Fibroblast of skin of left quadriceps (primary cell): ENCODE measurements at places on chromosomes 16 and 17.

- no peak for DNase-seq
Measured at GRCh38 chr16:47382362-47382761, 78.5 kb downstream of the ITFG1 start.

DNA sequence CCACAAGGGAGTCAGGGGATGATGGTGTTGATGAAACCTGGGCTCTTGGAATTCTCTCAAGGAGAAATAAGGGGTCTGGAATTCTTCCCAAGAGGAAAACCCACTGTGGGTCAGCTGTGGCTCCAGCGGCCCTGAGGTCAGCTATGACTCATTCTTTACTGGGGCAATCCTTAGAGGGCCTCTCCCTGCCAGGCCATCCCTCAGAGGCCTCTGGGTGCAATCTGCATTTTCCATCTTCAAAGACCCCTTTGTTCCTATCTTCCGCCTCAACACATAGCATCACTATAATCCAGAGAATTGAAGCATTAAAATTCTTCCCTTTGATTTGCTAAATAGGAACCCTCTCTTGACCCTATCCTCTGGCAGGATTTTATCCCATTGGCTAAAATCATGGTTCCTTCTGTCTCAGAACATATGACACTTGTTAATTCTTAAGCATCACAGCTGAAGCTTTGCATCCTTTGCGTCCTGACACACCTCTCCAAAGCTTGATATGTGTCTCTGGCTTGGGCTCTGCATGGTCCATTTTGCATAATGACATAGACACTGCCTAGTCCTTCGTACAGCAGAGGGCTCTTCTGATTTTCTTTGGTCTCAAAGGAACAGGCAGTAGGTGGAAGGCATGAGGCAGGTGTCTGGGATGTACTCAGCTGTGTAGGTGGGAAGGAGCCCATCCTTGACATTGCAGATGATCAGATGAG lies 4.4 kb upstream of the KRT37 start:
- no peak for DNase-seq

- peak; percentile 92 for DNase-seq
Measured at GRCh38 chr17:48555258-48556228, 10.6 kb upstream of the HOXB2 start.

GRCh38 chr16:81572386-81573144 lies 128.0 kb downstream of the CMIP start:
- no peak for DNase-seq

DNA sequence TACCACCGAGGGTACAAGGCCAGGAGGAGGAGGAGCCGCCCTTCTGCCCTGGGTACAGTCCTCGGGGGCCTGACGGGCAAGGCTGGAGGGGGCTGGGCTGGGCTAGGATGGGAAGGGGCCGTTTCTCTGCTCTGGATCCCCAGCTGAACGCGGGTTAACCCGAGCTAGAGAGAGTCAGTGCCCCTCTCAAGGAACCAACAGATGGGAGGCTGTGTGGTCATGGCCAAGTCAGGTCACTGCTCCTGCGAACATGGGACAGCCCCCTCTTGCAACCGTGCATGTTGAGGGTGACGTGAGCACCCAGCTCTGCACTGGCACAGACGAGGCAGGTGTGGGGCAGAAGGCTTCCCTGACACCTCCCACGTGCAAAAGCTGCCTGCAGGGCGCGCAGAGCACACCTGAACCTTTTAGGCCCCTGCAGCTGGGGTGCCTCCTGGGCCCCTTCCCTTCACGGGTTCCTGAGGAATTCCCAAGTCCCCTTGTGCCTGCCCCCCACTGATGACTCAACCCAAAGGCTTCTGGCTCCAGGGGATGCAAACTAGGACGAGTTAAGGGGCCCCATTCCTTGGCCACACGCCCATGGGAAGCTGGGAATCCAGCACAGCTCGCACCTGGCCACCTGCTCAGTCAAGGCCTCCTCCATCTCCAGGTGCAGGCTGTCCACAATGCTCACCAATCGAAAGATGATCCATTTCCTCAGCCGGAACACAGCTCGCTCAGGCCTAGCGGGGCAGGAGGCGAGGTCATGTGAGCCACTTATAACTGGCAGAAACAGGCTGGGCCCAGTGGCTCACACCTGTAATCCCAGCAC lies 6.3 kb downstream of the MYBBP1A start:
- no peak for DNase-seq

- no peak for DNase-seq
Measured at GRCh38 chr16:76059186-76059585, 218.0 kb upstream of the CNTNAP4 start.

DNA sequence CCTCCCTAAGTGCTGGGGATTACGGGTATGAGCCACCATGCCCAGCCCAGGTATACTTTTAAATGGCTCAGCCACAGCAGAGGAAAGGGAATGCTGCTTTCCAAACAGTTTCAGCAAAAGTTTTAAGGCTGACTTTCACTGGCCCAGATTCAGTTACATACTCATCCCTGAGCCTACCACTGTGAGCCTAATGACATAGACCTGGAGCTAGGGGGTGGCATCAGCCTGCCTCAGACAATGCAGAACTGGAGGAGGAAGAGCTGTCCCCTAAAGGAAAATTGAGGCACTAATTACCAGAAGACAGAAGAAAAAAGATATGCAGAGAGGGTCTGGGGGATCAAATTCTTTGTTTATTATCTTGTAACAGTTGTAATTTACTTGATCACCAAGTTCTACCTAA lies 43.9 kb downstream of the HS3ST4 start:
- no peak for DNase-seq

DNA sequence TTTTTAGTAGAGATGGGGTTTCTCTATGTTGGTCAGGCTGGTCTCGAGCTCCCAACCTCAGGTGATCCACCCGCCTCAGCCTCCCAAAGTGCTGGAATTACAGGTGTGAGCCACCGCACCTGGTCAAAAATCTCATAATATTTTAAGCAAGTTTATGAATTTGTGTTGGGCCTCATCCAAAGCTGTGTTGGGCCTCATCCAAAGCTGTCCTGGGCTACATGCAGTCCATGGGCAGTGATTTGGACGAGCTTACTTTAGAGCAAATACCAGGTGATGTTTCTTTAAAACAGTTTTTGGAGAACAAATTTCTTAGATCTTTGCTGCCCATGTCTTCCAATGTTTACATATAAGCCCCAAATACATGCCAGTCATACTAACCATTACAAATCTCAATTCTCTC lies 84.4 kb upstream of the C17orf78 start:
- DNase-seq, result no peak

GRCh38 chr17:12406623-12407215 lies 259.0 kb upstream of the MYOCD start:
- no peak for DNase-seq
